ENCODE measurements at places on chromosomes 4 and X.

- no peak for DNase-seq
These were observed 434.9 kb upstream of the PABPC4L start for GRCh38 chr4:134636338-134637051.

DNA sequence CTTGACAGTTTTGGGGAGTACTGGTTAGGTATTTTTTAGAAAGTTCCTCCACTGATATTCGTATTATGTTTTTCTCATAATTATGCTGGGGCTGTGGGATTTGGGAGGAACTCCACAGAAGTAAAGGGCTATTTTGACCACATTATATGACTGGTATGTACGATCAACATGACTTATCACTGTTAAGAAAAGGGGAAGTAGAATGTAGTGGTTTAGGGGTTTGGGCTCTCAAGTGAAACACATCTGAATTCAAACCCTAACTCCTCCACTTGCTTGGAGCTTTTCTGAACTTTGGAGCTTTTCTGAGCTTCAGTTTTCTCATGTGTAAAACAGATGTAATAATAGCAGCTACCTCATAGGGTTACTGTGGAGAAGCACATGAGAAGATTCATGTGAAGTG, 96.4 kb upstream of the C1GALT1C1 start:
- DNase-seq, result no peak

GRCh38 chrX:136431625-136432024, 56.1 kb upstream of the BRS3 start:
- DNase-seq, result no peak

GRCh38 chrX:38643903-38644302, 82.6 kb downstream of the TSPAN7 start:
- DNase-seq, result no peak

- DNase-seq, result peak; percentile 93
These were observed 166.4 kb downstream of the DCLK2 start for GRCh38 chr4:150244600-150244999.

DNA sequence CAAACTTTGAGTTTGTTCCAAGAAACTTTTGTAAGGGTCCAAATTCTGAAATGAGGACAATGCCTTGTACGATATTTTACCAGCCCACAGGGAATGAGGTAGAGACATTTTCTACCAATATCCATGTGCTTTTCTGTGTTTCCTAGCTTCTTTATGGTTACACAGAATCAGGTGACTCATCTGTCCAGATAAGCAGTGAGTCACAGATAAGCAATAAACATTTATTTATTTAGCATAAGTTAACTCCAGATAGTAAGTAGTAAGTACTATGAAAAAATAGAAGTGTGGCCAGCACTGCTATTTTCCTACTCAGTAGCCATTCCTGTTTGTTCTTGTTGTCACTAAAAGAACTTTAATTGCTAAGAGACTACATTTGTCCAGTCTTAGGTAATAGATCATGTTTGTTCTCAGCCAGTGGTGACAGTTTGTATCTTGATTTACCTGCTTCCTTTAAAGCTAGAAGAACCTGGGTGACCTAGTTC, 7.4 kb downstream of the AFF1 start:
- peak; percentile 60 for DNase-seq

- DNase-seq, result no peak
These were observed 50.1 kb downstream of the CFAP299 start for GRCh38 chr4:80385397-80386280.

DNA sequence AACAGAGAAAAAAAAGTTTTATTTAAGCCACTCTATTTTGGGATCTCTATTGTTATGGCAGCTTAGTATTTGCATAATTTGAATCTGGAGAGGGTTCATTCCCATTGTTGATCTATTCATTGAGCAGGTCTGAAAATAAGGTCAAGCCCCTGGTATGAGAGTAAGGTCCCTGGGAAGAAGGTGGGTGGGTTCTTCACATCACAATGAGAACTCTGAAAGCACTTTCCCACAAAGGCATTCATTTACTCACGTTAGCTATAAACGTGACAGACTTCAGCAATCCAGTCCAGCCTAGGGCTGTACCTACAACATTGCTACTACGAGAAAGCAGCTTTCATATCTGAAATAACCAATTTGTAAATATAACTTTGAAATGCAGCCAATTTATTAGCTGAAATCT, 126.2 kb downstream of the CORIN start:
- DNase-seq, result no peak

GRCh38 chr4:130736436-130737185, 1640.7 kb downstream of the C4orf33 start:
- no peak for DNase-seq

- DNase-seq, result peak; percentile 74
These were observed 9.6 kb upstream of the TMA16 start for GRCh38 chr4:163484906-163485305.

DNA sequence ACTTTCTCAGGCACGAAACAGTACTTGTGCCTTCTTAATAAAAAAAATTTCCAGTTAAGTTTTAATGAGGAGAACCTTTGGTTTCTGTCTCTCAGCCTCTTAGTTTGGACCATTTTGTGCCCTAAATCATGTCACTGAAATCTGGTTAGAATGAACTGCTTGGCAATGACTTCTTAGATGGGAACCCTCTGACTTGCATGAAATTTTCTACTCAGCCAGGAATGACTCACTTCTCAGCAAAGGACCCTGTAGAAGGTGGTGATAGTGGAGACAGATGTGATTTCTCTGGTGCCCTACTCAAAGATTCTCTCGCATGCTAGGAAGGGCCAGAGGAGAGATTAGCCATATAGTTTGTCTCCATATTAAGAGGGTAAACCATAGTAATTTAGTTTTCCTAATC, 50.5 kb downstream of the RASL11B start:
- peak; percentile 43 for DNase-seq

DNA sequence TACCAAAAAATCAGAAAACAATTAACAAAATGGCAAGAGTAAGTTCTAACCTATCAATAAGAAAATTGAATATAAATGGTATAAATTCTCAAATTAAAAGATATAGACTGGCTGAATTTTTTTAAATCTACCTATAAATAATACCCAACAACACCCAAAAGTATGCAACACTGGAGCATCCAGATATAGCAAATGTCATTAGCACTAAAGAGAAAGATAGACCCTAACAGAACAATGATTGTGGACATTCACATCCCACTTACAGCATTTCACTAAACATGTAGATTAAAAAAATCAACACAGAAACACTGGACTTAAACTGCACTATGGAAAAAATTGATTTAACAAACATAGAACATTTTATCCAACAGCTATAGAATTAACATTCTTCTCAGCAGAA, 673.0 kb upstream of the GRID2 start:
- DNase-seq, result no peak

- no peak for DNase-seq
These were observed at the start of gene TACR3 for GRCh38 chr4:103719830-103720207. Gene TACR3, minus strand, starts transcription at chr4:103719985. Its CDS starts 310 bp downstream, at chr4:103719675.

DNA sequence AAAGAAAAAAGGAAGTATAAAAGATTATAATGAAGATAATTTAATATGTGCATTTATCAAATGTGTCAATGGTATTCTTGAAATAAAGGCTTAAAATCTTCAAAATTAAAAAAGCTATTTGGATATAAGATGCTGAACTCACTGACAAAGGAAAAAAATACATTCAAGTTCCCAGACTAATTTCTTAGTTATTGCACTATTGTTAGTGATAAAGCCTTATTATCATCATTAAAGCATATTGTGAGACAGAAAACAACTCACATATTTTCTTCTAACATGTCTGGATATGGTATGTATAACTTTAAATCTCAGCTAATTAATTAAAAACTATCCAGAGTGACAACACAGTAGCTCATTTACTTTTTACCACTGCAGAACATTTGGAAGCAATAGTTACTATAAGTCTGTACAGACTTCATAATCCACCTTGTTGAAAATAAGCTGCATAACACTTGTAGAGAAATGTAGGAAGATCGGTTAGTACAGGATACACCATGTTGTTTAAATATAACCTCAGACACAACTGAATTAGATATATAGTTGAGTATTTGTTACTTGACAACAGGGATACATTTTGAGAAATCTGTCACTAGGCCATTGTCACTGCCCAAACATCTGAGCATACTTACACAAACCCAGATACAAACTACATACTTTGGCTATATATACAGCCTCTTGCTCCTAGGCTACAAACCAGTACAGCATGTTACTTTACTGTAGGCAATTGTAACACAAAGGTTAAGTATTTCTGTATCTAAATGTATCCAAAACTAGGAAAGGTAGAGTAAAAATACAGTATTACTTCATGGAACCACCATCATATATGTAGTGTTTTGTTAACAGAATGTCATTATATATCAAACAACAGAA, 12.8 kb upstream of the FAM200B start:
- DNase-seq, result no peak

DNA sequence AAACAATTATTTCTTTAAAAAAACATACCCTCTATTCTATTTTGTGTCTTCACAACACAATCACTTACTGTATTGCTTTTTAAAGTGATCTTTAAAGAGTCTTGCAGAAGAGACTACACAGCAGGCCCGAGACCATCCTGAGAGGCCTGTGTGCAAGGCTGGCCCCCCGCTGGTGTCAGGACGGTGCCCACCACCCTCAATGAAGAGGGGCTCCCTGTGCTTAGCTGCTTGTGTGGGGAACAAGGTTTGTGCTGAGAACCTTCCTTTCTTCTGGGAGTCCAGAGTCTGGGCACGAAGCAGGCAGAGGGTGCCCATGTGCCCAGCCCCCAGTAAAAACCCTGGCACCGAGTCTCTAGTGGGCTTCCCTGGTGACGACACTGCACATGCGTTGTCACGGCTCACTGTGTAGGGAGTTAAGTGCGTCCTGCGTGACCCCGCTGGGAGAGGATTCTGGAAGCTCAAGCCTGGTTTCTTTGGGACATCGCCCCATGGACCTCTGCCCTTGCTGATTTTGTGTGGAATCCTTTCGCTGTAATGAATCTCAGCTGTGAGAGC, 22.0 kb downstream of the RGS12 start:
- no peak for DNase-seq

GRCh38 chr4:88514557-88515511, 8.7 kb downstream of the PYURF start:
- no peak for DNase-seq

GRCh38 chrX:106608016-106608415, 3.8 kb upstream of the RADX start:
- no peak for DNase-seq

GRCh38 chrX:146433771-146434170, 375.8 kb upstream of the CXorf51B start:
- DNase-seq, result no peak

DNA sequence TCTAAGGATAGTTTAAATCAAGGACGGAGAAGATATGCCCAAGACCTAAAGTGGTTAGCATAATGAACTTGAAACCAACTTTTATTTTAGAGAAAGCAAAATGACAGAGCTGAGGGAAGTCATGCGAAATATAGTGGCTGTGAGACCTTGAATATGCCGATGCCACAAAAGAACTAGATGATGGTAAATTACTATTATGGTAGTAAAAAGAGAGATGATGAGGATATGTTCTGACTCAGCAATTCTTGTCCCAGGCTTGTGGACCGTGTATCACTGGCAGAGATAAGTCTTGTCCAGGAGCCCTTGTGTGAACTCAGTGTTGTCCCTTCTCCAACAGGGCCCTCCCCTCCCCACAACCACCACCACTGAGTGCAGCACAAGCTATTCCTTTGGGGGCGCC, 1605.6 kb upstream of the TENM3 start:
- DNase-seq, result no peak

DNA sequence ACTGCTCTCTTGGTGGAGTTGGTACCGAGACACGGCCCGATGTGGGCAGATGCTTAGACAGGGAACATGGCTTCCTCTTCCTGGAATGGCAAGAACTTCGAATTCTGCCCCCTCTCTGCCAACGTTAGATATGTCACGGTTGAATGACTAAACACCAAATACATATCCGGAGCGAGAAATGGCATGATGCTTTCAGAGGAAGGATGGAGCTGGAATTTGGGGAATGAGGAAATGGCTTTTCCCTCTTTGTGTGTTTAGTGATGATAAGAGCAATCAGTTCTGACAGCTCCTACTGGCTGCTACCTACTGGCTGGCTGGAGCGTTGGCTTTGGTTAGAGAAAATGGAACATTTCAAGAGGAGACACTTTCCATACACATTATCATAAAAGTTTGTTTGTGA, 140.0 kb downstream of the DHRSX start:
- DNase-seq, result peak; percentile 15

DNA sequence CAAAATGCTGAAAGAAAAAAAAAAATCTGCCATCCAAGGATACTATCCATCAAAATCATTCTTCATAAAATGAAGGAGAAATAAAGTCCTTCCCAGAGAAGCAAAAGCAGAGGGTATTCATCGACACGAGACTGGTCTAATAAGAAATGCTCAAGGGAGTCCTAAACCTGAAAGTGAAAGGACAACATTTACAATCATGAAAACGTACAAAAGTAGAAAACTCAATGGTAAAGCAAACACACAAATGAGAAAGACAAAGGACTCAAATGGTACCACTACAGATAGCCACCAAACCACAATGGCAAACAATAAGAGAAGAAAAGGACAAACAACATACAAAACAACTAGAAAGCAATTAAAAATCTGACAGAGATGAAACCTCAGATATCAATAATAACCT, 41.0 kb downstream of the CD99L2 start:
- DNase-seq, result no peak

DNA sequence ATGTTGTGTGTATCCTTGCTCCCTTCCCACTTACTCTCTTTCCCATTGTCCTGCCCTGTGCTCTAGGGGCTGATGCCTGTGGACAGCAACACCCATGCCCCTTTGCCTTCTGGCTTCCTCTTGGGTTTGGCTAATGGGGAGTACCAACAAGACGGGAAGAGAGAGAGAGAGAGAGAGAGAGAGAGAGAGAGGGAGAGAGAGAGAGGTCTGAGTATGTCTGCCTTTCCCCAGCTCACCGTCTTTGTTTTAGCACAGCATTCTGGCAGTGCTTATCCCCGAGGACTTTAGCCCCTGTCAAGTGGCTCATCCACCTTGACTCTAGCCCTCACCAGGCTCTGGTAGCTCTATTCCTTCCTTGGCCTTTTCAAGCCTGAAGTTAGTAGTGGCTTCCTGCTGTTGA, 128.0 kb downstream of the SLC4A4 start:
- DNase-seq, result no peak
